ENCODE measurements at places on chromosomes 2 and 18. TPM values are rescaled to one million over a fixed set of nuclear protein-coding genes. Genes with fewer than 3 reads are reported as not detected.

GRCh38 chr2:191369034-191369433 lies 123.8 kb downstream of the MYO1B start:
- DNase-seq = no peak

GRCh38 chr2:144679942-144680341 lies 160.0 kb upstream of the ZEB2 start:
- DNase-seq = no peak

DNA sequence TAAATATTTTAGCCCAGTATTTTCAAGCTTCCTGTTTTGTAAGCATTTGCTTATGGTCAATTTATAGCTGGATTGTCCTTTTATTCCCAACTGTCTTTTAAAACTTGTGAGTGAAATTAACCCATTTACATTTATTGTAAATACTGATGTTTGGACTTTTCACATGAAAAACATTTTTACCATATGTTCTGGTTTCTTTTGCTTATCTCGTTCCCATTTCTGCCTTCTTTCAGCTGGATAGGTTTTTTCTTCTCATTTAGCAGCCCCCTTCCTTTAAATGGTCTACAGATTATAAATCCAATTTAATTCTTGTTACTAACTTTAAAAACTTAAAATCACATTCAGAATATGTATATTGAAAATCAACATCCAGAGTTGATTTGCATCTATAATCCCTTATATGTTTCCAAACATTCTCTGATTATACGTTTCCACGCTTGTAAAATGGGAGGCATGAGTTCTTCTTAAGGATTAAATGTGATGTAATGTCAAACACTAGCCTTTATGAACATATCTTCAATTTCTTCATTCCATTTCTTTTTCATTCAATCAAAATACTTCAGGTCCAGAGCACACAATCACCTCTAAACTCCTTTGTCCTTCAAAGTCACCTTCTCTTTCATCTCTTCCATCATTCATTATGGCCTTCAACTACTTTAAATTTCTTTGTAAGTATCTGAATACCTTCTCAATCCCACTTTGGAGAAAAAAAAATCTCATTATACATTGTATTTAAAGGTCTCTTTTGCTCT lies 1.1 kb upstream of the KDM3A start:
- DNase-seq = no peak

- DNase-seq = no peak
Measured at GRCh38 chr2:75041731-75042600, 83.5 kb downstream of the POLE4 start.

- no peak for DNase-seq
Measured at GRCh38 chr18:45339810-45340550, 275.3 kb upstream of the SLC14A2 start.

DNA sequence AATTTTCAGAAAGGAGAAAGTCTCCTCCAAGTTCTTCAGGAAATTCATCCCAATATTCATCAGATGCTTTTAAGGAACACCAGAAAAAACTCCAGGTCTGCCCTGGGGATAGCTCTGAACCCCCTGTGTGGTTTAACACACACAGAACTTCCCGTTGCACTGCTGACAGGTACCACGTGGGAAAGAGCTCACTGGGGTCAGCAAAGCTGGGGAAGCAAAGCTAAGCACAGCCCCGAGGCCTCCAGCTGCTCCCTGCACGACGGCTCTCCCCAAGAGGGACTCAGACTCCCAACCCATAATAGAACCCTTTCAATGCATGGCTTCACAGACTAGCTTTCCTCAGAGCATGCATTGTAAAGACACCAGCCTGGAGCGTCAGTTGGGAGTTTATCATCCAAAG lies 28.0 kb downstream of the ADI1 start:
- DNase-seq = no peak

GRCh38 chr2:217520356-217521010 lies 482.3 kb downstream of the TNS1 start:
- no peak for DNase-seq

GRCh38 chr2:429575-430254 lies 141.8 kb upstream of the ALKAL2 start:
- DNase-seq = no peak

DNA sequence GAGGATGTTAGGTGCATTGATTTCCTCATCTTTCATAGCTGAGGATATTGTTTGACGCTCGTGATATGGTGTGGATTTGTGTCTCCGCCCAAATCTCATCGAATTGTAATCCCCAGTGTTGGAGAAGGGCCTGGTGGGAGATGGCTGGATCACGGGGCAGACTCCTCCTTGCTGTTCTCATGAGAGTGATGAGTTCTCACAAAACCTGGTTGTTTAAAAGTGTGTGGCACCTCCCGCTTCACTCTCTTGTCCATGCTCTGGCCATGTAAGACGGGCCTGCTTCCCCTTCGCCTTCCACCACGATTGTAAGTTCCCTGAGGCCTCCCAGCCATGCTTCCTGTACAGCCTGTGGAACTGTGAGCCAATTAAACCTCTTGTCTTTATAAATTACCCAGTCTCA lies 28.4 kb upstream of the GPC1 start:
- DNase-seq = peak; percentile 2

- DNase-seq = no peak
Measured at GRCh38 chr2:18106841-18107240, 228.4 kb downstream of the KCNS3 start.

DNA sequence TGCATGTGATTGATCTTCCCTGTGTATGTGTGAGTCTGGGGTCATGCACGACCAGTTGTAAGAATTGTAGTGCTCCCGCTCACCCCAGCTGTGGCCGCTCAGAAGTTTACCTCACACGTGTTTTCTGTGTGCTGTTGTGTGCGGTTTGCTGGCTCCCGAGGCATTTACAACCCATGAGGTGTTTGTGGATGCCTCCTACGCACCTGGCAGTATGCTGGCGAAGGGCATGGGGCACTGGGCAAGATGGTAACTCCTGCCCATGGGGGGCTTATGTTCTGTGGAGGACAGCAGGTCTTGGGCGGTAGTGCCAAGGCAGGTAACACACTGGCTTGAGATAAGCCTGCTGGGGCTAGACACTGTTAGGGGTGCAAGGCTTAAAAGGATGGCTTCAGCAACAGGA lies 102.6 kb upstream of the HS6ST1 start:
- DNase-seq = no peak

DNA sequence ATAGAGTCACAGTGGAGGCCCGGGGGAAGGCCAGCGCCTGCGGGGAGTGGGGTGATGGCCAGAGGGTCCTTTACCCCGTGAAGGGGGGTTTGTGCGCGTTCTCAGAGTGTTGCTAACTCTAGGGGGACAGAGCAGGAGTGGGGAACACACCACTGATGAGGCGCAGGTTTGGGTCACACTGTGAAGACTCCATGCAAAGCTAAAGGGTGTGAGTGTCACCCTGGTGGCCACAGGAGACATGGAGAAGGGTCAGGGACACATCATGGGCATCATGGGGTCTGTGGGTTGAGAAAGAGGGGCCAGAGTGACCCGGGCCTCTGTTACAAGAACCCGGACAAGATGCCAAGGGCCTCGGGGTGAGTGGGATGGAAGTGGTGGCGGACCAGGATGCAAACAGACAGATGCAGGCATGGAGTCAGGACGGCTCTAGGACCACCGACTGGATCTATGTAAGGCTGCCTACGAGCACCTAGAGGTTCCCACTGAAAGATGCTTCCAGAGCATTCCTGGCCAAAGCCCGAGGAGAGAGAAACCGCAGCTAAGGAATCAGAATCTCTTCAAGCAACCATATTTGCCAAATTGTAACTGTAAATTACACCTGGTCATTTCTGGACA lies 84.3 kb downstream of the PXDN start:
- DNase-seq = no peak

- no peak for DNase-seq
Measured at GRCh38 chr2:128513116-128513960, 194.7 kb upstream of the HS6ST1 start.

- DNase-seq = no peak
Measured at GRCh38 chr2:86243272-86243671, 44.0 kb downstream of the MRPL35 start.

DNA sequence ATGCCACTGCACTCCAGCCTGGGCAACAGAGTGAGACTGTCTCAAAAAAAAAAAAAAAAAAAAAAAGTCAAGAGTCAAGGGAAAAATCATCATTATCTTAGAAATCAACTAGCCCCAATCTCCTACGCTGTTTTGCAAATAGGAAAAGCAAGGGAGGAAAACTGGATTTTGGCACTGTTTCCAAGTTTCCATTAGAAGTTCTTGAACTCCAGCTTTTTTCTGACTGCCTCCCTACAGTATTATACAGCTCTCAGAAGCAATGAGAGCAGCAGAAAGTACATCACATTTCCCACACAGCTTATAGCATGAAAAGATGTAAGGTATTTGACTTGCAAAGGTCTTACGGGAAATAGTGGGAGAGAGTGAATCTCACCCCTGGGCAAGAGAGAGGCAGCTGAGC lies 127.8 kb downstream of the OSR1 start:
- no peak for DNase-seq

DNA sequence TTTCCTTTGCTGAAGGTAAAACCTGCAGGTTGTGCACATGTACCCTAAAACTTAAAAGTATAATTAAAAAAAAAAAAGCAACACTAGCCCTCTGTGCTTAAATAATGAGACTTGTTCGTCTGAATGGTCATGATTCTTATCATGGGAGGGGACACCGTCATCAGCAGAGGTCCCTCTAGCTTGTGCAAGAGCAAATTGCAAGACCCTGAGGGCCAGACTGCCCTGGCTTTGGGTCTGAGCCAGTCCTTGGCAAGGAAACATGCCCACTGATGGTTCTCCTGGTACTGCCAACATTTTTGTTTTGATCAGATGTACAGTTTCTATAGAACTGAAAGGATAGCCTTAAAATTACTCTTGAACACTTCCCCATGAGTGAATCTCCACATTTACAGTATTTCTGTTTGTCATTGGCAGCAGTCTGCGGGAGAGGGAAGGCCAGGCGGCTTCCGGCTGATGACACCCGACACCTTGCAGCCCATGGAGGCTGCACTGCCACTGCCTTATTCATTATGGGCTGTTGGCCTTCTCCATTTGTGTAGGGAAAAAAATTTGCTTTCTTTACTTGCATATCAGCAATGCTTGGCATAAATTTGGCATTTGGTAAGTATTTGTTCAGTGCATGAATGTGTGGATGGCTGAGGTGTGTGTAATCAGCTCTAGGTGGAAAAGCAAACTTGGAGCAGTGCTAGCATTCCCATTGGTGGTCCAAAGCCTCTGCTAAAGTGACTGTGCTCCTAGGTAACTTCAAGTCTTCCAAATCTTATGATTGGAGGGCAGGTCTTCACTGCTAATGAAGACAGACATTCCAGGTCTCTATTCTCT lies 161.6 kb upstream of the ALKAL2 start:
- DNase-seq = no peak

DNA sequence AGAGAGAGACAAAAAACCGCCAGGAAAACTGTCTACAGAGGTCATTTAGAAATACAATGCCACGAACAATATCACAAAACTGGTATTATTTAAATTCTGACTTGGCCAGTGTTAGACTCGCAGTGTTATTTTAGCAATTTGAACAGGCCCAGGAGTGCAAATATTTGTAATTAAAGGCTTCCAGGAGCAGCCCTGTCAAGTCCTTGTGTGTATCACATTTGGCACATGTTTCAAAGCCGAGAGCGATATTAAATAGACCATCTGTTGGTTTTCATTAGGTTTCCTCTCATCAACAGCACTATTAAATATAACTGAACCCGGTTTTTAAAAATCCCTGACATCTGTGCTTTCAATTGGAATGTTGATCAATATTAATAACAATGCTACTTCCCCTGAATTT lies 656.9 kb downstream of the TSN start:
- no peak for DNase-seq

GRCh38 chr2:23691106-23691470 lies 235.8 kb downstream of the ATAD2B start:
- DNase-seq = no peak

GRCh38 chr18:79191418-79191817 lies 122.2 kb downstream of the ATP9B start:
- DNase-seq = no peak

GRCh38 chr2:203396667-203397066 lies 68.5 kb downstream of the ABI2 start:
- DNase-seq = no peak

- DNase-seq = no peak
Measured at GRCh38 chr2:221822416-221822815, 250.3 kb upstream of the EPHA4 start.

DNA sequence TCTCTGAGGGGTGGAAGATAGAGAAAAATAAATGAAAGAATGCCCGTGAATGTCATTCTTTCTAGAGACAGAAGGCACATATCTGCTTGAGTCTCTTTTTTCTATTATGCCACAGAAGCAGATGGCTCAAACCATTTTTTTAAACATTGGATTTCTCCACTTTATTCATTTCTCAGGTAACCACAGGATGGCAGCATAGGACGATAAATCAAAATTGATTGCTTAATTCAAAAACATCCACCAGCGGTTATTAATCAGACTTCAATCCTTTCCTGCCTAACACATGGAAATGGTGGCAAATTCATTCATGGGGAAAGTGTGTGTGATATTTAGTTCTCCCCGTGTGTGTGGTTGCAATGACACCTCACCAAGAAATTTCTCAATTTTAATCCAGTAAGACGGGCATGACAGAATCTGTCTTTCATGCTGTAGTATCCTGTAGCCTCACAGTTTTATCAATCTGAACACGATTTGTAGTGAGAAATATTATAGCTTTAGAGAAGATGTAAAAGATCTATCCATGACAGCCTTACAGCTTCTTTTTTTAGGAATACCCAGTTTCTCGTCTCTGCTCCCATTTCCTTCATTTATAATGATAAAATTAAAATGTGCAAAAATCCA lies 72.2 kb downstream of the DSC3 start:
- DNase-seq = no peak

GRCh38 chr2:42931818-42932195 lies 139.4 kb upstream of the HAAO start:
- no peak for DNase-seq

GRCh38 chr2:191109888-191110287 lies 40.9 kb downstream of the STAT4 start:
- no peak for DNase-seq

- DNase-seq = no peak
Measured at GRCh38 chr2:16067866-16068551, 127.7 kb downstream of the MYCN start.

DNA sequence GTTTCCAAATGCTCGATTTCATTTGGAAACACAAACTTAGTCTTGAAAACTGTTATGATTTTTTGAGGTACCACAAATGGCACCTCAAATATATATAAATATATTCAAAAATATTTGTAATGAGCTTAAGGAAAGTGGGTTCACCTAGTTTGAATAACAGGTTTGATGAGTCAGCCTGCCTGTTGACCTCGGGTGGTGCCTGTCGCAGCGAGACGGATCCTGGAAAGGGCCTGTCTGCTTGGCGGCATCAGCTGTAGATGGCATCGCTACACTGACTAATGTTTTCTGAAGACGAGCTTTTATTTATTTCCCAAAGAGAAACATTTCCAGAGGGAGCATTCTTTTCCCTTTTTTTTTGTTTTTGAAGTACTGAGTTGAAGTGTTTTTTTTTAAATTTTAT lies 6.9 kb downstream of the ALLC start:
- DNase-seq = no peak

The ABCG8 gene
- not detected for total RNA-seq

The SNTG2 gene
- total RNA-seq = 39.8 TPM

The GDF7 gene
- total RNA-seq = 16.2 TPM

The RAX gene
- total RNA-seq = not detected

The MYO5B gene
- 6.3 TPM for total RNA-seq

The RGPD8 gene
- 21.6 TPM for total RNA-seq

The NXPH2 gene
- not detected for total RNA-seq

The AQP12B gene
- total RNA-seq = not detected

The IL1B gene
- total RNA-seq = 0.22 TPM

The FBLN7 gene
- total RNA-seq = 3.3 TPM

The TANC1 gene
- 64.9 TPM for total RNA-seq

The OXER1 gene
- total RNA-seq = 0.60 TPM

The FN1 gene
- 709 TPM for total RNA-seq
